Left forelimb (tissue), 1 donor: ENCODE measurements at places on chromosomes 3 and 15.

DNA sequence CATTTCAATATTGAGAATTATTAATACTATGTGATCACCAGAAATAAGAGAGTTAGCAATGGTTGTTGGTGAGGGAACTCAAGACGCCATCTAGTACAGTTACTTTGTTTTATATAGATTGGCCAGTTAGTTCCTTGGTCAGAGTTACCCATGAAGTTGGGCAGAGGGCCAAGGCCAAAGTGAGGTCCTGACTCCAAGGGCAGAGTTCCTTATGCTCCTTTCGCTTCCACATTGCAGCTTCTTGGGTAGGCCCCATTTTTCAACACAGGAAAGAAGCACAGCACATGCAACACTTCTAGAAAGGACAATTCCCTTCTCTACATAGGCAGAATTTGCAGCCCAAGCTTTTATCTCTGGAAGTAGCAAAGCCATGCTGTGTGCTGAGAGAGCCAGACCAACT is 178.6 kb downstream of the KCNAB1 start:
- DNase-seq: no peak

DNA sequence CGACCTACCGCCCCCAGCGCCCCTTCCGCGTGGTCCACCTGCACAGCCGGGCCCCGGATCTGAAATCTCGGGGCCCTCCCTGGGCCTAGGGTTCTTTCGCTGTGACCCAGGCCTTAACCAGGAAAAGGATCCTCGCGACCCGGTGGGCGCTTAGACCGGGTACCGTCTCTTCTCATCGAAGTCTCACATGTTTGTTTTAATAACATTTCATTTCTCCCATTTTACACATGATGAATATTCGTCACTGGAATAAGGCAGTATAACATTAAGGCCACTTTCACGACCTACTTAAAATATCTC is 277 bp upstream of the DALRD3 start:
- DNase-seq: no peak

DNA sequence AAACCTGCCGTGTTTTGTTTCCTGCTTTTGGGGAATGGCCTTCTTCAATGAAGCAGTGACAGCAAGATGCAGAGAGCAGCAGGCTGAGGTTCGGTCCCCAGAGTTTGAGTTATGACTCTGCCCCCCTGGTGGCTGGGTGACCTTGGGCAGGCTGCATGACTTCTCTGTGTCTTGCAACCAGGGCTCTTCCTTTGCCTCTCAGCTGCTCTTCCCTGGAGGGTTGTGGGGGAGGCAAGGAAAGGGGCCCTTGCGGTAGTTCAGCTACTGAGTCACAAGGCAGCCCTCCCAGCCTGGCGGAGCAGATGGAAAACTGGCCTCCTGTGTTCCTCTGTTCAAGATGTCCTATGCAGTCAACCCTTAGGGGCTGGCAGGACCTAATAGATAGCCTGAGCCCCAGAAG is 17.1 kb downstream of the CTXND1 start:
- DNase-seq: no peak

- DNase-seq: no peak
These were observed 56.2 kb upstream of the GLCE start for GRCh38 chr15:69104050-69104750.

- no peak for DNase-seq
These were observed 181.6 kb downstream of the ADAMTSL3 start for GRCh38 chr15:83835479-83835878.

DNA sequence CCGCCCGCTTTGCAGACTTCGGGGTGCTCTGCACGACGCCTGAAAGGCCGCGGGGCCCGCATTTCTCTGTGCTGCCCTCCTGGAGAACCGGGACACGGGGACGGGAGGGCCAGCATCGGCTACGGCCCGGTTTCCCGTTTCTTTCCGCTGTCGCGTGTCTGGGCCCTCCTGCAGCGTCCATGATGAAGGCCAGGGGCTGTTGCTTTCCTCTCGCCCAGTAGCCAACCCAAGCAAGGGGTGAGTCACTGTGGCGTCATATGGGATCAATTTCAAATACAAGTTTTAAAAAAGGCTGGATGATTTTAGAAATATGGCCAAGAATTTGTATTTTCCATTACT is 435 bp downstream of the SLC35G2 start:
- DNase-seq: peak; percentile 68

DNA sequence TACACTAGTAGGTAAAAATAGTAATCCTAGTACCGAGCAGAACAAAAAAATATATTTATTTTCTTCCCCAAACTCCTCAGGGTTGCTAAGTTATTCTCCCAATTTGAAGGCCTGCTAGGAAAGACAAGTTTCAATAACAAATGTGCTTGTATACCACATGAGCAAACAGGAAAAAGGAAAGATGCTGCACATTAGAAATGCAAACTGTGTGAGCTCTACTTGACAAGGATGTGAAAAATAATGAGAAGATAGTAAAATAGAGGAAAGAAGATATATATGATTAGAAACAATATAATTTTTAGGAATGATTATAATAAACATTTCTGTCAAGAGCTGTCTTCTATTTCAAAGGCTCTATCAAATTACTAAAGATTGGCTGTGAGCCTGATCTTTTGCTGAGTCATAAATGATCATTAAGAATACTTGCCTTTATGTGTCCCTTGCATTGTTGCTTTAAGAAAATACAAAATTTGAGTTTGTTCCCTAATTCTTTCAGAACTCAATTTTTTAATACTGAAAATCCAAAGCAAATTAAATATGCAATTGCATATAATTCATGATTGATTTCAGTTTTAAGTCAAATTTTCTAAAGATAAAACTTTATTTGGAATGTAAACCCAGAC is 174.2 kb downstream of the NEK10 start:
- DNase-seq: no peak

- DNase-seq: no peak
These were observed 22.7 kb downstream of the MGLL start for GRCh38 chr3:127799476-127800222.

- DNase-seq: no peak
These were observed 397.4 kb upstream of the AZI2 start for GRCh38 chr3:28745916-28746617.

DNA sequence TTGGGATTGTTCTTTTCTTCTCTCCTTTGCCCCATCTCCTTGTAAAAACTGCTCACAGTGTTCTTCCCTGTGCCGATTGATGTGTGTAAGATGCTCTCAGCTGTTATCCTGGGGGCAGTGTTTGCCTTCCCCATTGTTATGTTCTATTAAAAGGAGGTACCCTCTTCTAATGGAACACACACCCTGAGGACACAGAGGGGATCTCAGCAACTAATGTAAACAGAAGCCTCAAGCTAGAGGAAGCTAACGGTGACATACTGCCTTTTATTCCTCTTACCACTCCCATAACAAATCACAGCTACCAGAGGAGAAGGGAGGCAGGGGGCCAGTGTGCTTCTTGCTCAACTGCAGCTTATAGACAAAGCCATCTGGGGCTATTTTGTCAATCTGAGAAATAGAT is 2.2 kb downstream of the TAGLN3 start:
- no peak for DNase-seq

DNA sequence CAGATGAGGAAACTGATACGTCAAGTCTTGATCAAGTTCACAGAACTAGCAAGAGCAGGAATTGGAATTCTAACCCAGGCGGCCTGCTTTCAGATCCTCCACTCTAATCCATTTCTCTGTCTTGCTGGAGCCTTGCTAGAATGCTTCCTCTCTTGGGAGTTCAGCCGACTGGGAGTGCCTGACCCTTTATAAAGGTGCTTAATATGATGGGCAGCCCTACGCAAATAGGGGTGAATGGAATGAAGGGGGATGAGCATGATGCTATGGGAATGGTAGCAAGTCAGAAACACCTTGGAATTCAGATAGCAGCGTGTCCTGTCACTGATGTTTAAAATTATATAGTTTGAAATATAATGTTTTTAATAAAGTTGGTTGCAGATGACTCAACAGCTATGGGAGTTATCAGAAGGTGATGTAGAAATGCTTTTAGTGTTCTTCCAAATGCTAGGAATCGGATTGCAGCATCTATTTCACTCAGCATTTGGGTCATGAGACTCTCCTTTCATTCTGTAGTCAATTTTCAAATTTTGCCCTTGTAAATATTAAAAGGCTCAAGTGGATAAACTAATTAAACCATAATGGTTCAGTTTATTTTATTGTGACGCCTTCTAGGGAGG is 150.7 kb downstream of the FNDC3B start:
- no peak for DNase-seq

GRCh38 chr15:27025481-27025966 is 54.5 kb downstream of the GABRG3 start:
- no peak for DNase-seq

GRCh38 chr3:8204853-8205650 is 296.6 kb upstream of the LMCD1 start:
- DNase-seq: no peak

GRCh38 chr3:195911946-195912270 is 3.6 kb upstream of the TNK2 start:
- no peak for DNase-seq

DNA sequence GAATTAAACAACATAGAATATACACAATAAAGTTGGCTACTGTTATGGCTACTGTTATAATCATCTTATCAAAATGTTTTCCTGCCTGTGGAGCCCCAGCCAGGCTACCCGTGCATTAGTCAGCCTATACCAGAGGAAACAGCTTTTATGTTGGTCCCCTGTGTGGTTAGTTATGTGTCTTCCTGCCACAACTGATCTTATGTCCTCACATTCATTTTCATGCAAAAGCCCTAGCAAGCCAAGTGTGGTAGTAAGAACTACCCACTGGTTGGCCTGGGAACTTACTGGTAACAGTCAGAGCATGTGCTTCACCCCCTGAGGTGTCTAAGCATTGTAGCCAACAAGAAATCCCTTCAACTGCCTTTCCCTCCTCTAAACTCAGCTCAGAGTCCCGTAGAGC is 21.8 kb downstream of the MGLL start:
- DNase-seq: no peak

DNA sequence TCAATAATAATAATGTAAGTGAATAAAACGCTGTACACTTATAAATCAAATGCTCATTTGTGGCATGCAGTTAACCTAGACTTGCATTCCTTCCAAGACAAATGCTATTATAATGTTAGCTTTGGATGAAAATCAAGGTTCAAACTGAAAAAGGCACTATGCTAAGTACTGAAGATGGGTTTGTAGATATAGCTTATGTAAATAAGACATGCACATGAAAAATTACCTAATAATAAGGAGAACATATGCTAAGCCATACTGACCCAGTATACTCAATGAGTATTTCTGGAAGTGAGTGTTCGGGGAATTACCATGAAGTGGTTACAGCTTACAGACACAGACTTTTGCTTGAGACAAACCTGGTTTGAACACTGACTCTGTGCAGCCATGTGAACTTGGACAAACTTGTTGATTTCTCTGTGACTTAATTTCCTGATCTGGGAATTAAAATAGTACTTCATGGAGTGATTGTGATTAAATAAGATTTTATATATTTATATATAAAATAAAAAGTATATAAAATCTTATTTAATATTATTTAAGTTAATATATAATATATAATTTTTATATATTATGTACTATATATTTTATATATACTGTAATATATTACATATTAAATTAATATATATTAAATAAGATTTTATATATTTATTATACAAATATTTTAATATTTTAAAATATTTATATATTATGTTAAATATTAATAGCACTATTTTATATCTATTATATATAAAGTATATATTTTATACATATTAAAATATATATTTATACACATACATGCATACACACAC is 159.2 kb downstream of the ZPLD1 start:
- DNase-seq: no peak

GRCh38 chr3:153277029-153277428 is 115.0 kb downstream of the RAP2B start:
- DNase-seq: no peak

GRCh38 chr3:118792191-118792590 is 242.5 kb downstream of the IGSF11 start:
- no peak for DNase-seq

DNA sequence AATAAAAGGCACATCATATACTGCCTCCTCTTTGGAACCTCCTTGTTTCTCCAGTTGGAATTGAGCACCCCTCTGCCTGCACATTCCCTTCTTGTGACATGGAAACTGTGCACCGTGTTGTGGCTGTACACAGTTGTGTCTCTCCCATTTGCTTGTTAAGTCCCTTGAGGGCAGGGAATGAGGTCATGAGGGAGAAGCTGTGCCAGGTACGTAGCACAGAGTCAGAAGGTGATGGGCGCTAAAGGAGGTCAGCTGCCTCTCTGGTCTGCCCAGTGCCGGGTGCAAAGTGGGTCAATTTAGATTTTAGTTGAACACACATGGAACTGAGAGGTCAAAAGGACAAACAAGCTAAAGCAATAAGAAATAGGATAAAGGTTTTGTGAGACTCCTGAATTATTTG is 124.4 kb downstream of the FAM43A start:
- no peak for DNase-seq

DNA sequence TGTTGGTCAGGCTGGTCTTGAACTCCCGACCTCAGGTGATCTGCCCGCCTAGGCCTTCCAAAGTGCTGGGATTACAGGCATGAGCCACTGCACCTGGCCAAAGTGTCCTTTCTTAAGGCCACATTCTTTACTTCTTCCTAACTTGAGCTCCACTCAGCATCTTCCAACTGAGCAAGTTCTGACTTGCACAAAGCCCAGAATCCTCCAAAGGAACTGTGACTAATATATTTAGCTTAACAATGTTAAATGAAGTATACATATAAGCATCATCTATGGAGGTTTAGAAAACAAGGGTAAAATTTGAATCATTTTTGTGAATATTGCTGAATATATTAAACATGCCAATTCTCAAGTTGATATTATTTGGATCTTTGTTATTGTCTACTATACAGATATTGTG is 93.7 kb downstream of the SHQ1 start:
- no peak for DNase-seq

- DNase-seq: no peak
These were observed 179.3 kb upstream of the CHRM5 start for GRCh38 chr15:33788906-33789540.

- no peak for DNase-seq
These were observed 3.3 kb downstream of the NDUFAF3 start for GRCh38 chr3:49025005-49025792.

DNA sequence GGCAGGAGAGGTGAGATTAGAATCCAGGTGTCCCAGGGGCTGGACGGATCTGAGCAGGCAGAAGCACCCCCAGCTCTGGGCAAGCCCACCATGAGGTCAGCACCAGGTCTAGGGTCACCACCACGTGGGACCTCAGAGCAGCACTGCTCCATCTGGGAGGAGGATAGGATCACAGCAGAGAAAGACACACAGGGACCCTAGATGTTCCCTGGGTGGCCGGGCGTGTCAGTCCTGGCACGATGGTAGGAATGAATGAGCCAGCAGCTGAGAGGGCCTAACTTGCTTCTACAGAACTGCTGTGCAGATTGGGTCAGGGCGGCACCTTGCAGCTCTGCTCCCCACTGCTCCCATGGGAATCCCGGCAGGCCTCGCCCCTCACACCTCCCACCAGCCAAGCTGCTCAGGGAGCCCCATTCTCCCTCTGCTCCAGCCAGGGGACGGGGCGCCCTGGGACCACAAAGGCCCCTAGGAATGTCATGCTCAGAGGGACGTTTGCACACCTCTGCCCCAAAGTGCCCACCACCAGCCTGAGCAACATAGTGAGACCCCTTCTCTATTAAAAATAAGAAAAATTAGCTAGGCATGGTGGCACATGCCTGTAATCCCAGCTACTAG is 66.3 kb downstream of the ZNF445 start:
- no peak for DNase-seq
